Pons (tissue), 1 donor: ENCODE measurements at places on chromosomes 6 and 20.

DNA sequence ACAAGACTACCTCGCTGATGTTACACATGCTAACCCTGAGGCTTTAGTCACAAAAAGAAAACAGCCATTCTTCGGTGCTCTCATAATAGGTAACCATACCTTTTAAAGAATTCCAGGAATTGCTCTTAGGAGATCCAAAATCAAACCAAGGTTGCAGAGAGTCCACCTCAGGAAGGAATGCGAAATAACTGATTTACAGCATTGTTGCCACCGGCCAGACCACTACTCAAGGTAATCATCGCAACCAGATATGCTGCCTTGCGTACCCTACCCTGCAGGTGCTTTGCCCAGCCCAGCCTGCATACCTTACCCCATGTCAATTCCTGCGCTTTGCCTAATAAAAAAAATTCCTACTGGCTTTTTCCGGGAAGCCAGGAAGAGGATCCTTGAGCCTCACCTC is 27.0 kb downstream of the NUP153 start:
- no peak for DNase-seq

- no peak for DNase-seq
These were observed 124.3 kb downstream of the SCML4 start for GRCh38 chr6:107699697-107700325.

GRCh38 chr6:16336056-16336818 is 97.8 kb downstream of the GMPR start:
- DNase-seq: no peak

DNA sequence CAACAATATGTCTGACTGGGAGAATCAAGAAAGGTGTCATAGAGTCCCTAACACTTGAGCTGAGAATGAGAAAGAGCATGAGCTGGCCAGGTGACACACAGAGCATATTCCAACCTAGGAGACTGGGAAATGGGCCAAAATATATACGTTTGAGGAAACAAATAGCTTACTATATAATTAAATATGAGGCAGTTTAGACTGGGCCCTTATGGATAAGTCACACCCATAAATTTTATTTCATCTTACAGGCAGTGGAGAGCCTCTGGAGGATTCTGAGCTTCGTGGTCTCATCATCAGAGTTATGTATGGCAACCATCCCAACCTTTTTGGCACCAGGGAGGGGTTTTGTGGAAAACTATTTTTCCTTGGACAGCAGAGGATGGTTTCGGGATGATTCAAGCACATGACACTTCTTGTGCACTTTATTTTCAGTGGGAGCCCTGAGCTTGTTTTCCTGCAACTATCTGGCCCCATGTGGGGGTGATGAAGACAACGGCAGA is 12.9 kb upstream of the NQO2 start:
- DNase-seq: no peak

DNA sequence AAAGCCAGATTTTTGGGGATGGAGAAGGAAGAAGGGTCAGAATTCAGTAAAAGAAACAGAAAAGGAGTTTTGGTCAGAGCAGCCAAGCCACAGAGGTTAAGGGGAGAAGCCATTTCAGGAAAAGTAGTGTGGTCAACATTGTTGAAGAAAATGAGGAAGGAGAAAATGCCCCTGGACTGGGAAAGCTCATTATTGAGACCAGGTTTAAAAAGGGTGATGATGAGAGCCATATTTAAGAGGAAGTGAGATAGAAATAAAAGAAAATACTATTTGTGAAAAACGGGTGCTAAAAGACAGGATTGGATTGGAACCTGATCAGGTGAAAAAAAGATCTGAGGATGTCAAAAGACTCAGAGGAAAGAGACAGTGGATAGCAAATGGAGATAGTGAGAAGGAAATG is 75.8 kb downstream of the CEP162 start:
- no peak for DNase-seq

- no peak for DNase-seq
These were observed 133.2 kb downstream of the PHACTR1 start for GRCh38 chr6:12849809-12850198.

DNA sequence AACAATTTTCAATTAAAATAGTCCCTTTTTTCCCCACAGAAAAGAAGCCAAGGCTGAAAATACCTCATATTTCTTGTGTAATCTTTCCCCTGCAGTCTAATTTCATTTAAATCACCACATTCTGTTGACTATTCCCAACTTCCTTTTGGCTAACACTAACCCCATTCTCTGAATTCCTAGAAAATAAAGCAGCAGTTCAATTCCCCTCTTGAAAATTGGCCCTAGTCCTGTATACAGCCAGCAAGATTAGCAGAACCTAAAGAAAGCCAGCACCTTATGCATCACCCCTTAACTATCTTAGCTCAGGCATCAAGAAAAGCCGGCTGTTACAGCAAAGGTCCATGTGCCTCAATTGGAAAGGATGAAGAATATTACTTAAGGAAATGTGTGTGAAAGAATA is 69.7 kb downstream of the MDN1 start:
- no peak for DNase-seq

DNA sequence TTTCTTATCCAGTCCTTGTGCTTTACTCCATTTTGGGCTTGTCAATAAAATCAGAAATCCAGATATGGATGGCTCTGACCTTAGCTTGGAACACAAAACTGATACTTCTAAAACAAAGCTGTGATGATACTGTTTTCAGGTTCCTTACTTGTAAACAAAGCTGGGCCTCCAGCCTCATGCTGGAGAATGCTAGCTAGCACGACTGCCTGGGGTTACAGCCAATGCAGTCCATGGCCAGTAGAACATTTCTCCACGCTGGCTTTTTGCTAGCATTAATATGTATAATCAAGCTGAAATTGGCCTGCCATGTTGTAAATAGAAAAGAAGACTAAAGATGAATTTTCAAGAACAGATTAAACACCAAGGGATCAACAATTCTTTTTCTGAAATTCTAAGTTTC is 63.9 kb downstream of the MTHFD1L start:
- DNase-seq: no peak

GRCh38 chr6:13794184-13794583 is 20.2 kb downstream of the MCUR1 start:
- DNase-seq: no peak

DNA sequence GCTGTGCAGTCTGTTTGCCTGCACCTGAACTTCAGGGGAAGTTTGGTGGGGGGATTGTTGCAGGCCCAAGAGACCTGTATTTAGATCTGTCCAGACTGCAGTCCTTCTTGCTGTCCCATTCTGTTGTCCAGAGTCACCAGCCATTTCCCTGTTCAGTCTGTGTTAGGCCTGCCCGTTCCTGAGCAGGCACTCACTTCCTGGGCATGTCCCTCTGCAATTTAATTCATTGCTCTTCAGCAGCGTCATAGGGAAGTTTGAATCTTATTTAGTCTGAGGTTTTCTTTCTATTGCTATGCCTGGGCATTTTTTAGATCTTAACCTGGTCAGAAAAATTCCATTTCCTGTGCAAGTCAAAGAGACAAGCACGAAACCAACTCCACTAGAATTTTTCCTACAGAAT is 190.2 kb downstream of the DTNBP1 start:
- DNase-seq: no peak

DNA sequence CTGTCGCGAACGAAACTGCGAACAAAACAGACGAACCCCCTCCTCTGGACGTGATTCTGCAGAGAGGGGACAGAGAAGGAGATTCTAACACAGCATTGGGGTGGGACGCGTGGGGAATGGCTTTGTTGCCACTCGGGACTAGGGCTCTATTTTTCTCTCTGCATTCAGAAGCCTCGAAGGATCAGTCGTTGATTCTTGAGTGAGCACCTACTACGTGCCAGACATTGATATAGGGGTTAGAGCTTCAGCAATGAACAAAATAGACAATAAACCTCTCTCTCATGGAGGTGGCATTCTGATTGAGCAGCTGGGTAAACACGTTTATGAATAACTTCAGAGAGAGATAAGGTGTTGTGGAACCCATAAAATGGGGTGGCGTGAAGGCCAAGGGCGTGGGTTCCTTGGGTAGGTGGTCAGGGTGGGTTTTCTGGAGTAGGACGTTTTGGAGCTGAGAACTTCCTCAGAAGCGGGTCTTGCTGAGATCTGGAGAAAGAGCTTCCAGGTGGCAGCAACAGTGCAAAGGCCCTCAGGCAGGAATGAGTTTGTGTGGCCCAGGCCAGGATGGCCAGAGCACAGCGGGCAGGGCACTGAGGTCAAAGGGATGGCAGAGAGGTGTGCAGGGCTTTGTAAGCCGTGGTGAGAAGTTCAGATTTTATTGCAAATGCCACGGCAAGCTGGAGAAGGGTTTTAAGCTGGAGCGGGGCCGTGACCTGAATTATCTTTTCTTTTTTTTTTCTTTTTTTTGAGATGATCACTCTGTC is 884 bp downstream of the SLC2A10 start:
- DNase-seq: no peak

GRCh38 chr6:11323666-11324452 is 91.4 kb upstream of the NEDD9 start:
- peak; percentile 55 for DNase-seq
